ENCODE measurements at places on chromosomes 16 and 17.

DNA sequence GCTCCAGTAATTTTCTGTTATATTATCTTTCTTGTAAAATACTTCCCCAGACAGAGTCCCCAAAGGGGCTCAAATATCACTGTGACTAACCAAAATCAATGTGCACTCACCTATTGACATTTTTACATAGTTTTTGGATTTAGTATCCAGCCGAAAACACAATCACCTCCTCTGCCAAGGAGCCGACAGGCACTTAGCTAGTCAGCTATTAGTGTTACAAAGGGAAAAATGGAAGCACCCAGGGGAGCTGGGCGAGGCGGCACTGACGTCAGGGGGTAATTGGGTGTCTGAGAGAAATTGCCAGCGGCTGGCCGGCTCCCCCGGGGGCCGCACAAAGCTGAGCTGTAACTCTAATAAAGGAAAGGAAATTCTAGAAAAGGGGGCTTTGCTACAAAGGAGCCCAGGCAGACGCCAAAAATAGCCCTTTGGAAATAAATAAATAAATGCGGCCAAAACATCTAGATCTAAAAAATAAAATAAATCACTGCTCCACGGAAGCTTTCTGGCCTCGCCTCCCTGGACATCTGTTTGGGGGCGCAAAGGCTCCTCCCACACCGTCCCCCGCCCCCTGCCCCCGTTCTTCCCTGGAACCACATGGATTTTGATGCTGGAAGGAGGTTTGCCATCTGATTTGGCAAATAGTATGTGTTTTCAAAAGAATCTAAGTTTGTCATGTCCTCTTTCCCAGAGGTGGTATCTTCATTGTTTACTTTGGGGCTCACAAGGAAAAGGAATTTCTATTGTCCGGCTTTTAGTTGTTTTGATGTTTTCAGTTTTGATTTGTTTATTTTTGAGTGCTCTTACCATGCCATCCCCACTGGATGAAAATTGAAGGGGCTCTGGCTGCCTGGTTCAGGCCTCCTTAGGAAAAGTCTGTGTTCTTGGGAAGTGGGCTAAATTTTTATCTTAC is 156.7 kb downstream of the ZNF423 start:
- no peak for DNase-seq

- no peak for DNase-seq
Observed at GRCh38 chr17:28124962-28125361, 82.5 kb downstream of the NLK start.

- peak; percentile 60 for DNase-seq
Observed at GRCh38 chr17:18248300-18248731, 10.2 kb downstream of the FLII start.

DNA sequence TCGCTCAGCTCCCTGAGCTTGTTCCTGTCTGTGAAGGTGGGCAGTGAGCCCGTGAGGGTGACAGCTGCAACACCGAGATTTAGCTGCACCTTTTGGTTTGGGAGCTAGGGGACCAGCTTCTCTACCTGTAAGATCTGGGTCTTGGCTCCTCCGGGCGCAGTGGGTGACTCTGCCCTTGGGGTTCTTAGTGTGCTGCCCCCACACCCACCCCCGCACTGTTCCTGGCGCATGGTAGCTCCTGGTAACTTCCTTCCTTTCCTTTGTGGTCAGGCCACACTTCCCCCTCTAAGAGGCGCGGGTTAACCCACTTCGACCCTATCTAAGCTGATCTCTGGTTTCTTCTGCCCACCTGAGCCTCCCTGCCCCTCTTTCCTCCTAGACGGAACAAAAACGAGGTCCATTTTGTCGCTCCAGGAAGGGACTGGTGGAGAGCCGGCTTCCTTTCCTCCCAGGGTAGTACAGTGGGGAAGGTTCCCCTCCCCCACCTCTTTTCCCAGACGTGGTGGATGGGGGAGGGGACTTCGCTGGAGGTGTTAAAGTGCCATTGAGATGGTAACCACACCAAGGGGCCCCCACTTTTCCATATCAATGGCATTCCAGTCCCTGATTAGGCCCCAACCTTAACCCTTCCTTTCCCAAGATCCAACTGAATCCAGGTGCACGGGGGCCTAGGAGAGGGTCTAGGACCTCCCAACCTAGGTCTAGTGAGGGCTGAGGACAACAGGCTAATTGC is 4.6 kb upstream of the CLDN9 start:
- no peak for DNase-seq

- no peak for DNase-seq
Observed at GRCh38 chr16:22329199-22329695, 32.0 kb downstream of the POLR3E start.

GRCh38 chr17:49985310-49985990 is 9.6 kb downstream of the DLX3 start:
- no peak for DNase-seq

DNA sequence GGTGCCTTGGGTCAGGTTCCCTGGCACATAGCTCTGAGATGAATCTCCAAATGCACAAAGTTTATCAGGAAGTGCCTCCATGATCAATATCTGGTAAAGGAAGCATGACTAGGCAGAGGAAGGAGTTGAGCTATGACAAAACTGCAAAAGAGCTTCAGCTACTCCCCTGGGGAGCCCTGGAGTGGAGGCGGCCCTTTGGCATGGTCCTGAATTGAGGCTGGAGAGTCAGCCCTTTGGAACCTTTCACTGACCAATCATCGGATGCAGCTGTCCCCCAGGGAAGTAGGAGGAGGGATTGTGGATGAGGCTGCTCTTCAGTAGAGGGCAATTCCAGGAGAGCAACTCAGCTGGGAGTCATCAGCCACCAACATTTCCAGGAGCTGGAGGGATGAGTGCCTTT is 46.1 kb upstream of the NLRP1 start:
- no peak for DNase-seq

DNA sequence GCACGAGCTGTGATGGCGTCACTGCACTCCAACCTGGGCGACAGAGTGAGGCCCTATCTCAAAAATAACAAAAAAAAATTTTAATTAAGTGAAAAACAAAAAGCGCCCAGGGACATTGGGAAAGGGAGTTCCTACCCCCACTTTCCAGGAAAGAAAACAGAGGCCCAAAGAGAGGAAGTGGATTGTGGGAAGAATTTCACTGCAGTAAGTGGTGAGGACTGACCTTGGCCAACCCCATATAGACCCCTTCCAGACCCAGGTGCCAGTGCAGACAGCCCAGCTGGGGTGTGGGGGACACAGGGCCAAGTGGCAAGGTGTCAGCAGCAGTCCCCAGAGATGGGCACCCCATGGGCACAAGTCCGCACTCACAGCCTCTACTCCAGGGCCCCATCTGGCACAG is 29.0 kb upstream of the KRT17 start:
- no peak for DNase-seq

DNA sequence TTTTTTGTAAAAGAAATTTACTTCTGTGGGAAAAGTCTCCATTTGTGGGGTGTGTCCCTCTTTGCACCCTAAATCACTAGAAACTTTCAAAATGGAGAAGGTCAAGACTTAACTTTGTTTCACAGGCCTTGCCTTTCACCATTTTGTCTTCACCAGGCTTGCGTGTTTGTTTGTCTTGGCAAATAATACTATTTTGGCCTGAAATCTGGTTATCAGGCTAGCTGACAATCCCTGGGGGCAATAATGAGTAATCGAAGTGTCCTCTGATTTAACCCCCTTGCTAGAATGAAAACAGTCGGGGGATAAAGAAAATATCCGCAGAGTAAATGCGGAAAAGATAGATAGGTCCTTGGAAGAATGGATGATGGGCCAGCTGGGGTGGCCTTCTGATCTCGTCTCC is 34.5 kb downstream of the SLC39A11 start:
- DNase-seq = no peak

DNA sequence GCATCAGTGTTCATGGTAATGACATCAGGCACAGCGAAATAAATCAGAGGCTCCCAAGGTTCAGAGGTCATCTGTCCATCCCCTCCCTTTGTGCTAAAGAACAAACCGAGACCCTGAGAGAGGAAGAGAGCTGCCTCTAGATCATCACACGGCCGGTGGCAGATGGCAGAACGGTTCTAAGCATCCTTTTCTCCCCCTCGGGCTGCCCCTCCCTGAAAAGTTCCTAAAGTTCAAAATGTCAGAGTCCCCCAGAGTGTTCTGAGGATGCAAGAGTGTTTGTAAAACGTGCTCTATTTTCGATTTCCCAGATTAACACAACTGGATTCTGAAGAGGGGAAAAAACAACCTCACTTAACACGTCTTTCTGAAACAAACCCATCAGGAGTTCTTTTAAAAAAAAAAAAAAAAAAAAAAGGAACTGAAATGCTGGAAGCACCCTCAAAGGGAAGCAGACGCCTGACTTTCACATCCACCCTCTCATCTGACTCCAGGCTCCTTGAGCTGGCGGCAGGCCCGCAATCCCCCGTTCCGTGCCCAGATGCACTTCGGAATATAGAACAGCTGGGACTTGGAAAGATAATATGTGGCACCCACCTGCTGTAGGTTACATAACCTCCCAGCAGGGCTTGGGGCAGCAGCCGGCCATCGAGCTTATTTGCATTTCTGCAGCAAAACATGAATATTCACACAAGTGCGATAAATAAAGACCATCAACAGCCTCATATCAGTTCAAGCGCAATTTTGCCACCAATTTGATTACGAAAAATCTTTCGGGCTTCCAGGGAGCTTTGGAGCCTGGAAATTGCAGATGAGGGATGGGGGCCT is 115.5 kb upstream of the SMURF2 start:
- DNase-seq = no peak

GRCh38 chr17:2054262-2054511 is 716 bp upstream of the HIC1 start:
- DNase-seq = no peak

DNA sequence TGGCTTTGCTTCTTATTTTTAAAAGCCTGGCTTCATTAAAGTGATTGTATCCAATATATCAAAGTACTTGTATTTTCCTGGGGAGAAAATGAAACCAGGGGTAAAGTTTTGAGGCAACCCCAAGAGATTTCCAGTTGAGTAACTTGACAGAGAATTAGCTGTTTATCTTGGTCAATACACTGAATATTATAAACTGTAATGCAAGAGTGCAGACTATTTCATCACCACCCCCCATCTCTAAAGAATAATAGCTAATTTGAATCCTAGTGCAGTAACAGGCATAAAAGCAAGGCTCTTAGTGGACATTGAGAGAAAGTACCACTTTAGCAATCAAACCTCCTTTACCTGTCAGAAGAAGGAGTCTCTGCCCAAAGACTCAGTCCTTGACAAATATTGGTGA is 27.0 kb downstream of the IRX6 start:
- no peak for DNase-seq

GRCh38 chr17:6713130-6713917 is at the start of gene SLC13A5:
SLC13A5 (minus strand) TSS chr17:6713369; CDS start chr17:6713333, 36 bp downstream.
- DNase-seq = no peak

DNA sequence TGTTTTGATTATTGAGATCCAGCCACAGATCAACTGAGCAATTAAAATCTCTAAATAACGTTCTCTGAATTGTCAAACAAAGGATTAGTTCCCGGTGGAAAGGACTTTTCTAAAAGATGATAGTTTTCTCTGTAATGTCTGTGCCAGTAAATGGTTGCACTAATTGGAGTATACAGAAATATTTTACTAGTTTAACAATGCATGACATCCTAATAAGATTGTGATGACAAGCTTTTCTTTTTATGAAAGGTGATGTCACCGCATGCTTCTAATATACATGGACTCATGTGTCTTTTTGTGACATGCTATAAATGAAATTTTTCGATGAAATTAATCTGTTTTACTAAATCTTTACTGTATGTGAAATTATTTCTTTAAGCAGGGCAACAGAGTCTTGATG is 211.1 kb downstream of the IRX3 start:
- no peak for DNase-seq

- peak; percentile 39 for DNase-seq
Observed at GRCh38 chr16:66476328-66477027, 49.4 kb downstream of the BEAN1 start.

DNA sequence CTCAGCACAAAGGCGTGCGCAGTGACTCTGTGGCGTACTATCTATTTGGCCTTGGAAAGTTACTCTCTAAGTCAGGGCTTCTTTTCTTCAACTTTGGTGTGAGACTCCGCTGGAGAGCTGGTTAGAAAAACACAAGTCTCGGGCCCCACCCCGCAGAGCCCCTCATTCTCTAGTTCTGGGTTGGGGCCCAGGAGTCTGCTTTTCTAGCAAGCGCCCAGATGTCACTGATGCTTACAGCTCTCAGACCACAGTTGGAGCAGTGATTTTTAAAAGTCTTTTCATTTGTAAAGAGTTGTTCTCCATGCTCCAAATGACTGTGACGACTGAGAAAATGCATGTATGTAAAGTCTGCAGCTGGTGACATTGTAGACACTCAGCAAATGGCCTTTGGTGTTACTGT is 582.3 kb downstream of the WWOX start:
- DNase-seq = no peak

DNA sequence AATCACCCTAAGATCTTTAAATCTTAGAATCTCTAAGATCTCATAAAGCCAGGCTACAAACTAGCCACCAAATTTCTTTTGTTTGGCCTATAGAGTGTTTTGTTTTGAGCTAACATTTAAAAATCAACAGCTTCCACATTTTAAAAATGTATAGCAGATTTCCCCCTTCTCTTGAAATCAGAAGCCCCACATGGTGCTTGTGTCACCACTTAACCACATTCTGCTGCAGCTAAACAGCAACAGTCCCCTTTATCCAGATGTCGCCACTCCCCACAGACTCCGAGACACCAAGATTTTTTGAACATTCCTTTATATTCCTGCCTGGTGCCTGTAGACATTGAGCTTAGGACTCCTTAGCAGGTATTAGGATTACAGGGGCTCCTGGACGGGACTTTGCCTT is 16.0 kb downstream of the GUCY2D start:
- DNase-seq = no peak

DNA sequence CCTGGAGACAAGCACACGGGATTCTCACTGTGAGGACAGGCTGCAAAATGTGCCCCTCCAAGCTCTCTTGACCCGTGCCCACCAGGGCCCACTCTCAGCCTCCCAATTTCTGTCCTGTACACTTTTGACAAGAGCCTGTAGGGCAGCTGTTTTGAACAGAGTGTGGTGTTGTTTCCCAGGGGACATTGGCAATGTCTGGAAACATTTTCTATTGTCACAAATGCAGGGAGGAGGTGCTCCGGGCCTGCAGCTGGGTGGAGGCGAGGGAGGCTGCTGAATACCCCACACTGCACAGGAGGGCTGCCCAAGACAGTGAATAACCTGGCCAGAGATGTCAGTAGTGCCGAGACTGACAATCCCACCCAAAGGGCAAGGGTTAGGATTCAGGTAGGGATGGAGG is 10.5 kb downstream of the CEP295NL start:
- no peak for DNase-seq

Data from activated CD4-positive, alpha-beta T cell treated with anti-CD3 and anti-CD28 coated beads, Interleukin-2, amount 50 U/mL, for 1 hour (primary cell).